Stimulated activated CD8-positive, alpha-beta memory T cell treated with anti-CD3 and anti-CD28 coated beads, Interleukin-7, amount 100 ng/mL, for 1 hour (primary cell): ENCODE measurements at places on chromosomes 5 and 9.

DNA sequence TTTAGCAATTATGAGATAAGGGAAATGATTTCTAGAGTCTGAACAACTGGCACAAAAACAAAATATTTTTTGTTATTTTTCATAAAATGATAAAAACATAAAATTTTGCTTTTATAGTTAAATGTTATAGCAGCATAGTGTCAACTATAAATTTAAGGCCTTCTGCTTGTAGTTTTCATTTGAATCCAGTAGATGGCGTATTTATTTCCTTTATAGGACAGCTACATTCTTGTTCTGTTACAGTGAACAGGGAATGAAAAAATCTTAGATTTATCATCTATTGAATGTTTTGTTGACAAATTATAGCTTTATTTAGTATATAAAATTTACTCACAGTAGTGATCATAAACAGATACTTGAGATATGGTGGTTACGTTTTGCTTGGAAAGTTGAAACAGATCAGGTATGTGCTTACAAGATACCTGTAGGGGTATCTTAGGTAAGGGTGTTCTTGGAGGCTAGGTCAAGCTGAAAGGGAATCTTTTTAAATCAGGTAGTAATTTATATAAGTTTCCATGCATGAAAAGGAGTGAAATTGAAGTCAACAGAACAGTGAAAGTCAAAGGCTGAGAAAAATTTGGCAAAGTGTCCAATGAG lies 239.3 kb upstream of the GRIN3A start:
- DNase-seq: no peak

GRCh38 chr9:114282507-114282906 lies 40.4 kb upstream of the ORM1 start:
- no peak for DNase-seq

- DNase-seq: no peak
Observed at GRCh38 chr5:3993856-3994473, 398.3 kb downstream of the IRX1 start.

GRCh38 chr9:134617836-134618162 lies 23.8 kb upstream of the COL5A1 start:
- DNase-seq: no peak

DNA sequence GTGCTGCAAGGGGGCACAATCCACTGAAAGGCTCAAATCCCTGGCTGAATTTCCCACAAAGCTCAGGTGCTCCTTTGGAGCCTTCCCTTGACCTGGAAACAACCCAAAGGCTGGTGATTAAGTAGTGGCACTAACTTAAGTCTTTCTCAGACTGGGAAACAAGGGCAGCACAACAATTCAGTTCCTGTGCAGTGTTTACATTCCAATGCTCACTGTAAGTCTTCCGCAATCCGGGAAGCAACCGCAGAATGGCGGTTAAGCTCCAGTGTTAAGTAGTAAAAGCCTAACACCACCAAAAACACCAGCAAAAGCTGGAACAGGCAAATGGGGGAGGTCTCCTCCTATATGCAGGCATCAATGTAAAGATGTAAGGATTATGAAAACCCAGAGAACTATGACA lies 117.2 kb downstream of the TRPM3 start:
- no peak for DNase-seq

DNA sequence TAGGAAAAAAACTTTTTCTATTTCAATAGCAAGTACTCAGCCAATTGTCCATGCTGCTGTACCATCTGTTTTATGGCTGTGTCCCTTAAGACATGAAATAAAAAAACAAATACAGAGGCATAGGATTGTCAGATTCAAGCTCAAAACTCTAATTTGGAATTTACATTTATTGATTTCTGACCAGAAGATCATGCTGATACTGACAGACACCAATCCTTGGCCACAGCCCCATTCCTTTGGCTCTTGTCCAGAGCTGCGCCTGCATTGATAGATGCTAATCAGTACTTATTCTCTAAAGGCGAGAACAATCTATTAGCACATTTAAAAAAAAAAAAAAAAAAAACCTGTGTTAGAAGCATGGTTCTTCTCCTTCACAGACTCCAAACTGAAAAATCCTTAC lies 384.6 kb downstream of the TMEM232 start:
- no peak for DNase-seq
